ENCODE measurements at places on chromosomes 3 and 15.

DNA sequence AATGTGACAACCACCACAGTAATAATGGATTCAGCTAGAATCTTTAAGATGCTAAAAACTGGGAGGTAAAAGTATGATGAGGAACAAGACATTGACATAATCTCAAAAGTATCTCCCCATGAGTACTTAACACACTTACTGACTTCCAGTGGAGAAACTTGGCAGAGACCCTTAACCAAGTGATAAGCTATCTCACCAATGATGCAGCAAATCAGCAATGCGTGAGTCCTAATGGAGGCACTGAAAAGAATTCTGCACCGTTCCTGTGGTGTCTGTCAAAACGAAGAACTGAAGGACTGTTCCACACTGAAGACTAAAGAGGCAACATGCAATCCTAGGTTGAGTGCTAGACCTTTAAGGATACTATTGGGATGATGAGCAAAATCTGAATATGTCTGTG is 67.9 kb upstream of the OCA2 start:
- no peak for DNase-seq

DNA sequence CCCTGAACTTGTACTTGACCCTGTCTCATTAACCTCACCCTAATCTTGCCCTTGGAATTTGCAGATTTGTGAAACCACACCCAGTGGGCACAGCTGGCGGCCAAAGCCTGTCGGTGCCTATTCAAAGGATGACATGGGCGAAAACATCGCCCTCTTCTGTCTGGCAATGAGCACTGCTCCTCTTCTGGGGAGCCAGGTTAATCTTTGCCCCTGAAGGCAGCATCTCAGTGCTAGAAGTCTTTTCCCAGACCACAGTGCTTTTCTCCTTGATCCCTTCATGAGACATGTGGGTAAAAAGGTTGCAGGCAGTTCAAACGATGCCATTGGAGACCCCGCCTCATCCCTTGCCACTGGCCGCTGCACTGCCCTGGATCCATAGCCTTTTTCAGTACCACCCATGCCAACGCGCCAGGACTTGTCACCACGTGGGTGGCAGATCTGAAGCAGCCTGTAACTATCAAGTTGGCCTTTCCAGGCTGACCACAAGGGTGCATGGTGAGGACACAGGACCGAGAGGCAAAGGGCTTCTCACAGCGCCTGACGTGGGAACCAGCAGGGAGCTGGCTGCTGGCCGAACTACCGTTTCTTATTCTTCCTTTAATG is 6.5 kb upstream of the DNASE1L3 start:
- no peak for DNase-seq

- no peak for DNase-seq
These were observed 630.9 kb downstream of the PYDC2 start for GRCh38 chr3:192091831-192092230.

DNA sequence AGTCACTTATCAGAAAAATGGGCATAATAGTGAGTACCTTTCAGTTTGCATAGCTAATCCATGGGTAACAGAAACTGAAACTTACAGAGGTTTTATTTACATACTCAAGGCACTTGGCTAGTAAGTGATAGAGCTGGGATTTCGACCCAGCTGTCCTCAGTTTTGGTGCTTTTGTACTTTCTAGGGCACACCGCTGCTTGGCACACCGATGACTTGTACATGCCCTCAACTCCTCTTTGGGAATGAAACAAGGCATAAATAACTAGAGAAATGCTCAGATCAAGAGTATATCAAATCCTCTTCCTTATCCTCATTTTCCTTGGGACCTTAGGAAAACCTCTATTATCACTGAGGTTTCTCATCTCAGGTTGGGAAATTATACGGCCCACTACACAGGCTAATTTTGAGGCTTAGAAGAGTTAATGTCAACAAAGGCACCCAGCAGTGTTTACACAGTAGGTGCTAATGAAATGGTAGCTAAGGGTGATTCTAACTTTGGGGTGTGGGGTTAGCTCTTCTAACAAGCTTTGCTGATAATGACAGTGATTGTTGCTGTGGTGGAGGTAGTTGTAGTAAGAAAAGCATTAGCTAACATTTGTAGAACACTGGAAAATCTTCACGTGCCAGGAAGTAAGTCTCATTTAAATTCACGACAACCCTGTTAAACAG is 20.3 kb upstream of the DGKG start:
- DNase-seq: no peak

GRCh38 chr3:159664006-159664405 is 324.6 kb upstream of the IL12A start:
- DNase-seq: no peak
